ENCODE measurements at places on chromosomes 7 and 10. TPM values are rescaled to one million over a fixed set of nuclear protein-coding genes. Genes with fewer than 3 reads are reported as not detected.

- DNase-seq: no peak
Measured at GRCh38 chr7:121307021-121307574, 21.7 kb upstream of the WNT16 start.

- DNase-seq: peak; percentile 55
Measured at GRCh38 chr10:34018129-34018528, 683.7 kb upstream of the NRP1 start.

GRCh38 chr7:129789652-129790051 is 163.1 kb downstream of the UBE2H start:
- DNase-seq: no peak

GRCh38 chr10:4399556-4399955 is 426.5 kb upstream of the AKR1E2 start:
- no peak for DNase-seq

DNA sequence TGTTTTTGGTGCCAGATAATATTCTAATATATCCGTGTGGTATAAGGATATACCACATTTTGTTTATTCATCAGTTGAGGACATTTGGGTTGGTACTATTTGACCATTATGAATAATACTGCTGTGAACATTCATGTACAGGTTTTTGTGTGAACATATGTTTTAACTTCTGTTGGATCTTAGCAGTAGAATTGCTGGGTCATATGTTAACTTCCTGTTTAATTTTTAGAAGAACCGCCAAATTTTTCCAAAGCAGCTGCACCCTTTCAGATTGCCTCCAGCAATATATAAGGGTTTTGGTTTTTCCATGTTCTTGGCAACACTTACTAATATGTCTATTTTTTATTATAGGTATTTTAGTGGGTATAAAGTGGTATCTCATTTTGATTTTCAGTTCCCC is 22.8 kb downstream of the VPS26A start:
- no peak for DNase-seq

MUC3A gene
- total RNA-seq: not detected

PTF1A gene
- total RNA-seq: not detected

AKR1D1 gene
- total RNA-seq: not detected

Measured in A172 (cell line).